ENCODE measurements at places on chromosomes 7 and 10.

DNA sequence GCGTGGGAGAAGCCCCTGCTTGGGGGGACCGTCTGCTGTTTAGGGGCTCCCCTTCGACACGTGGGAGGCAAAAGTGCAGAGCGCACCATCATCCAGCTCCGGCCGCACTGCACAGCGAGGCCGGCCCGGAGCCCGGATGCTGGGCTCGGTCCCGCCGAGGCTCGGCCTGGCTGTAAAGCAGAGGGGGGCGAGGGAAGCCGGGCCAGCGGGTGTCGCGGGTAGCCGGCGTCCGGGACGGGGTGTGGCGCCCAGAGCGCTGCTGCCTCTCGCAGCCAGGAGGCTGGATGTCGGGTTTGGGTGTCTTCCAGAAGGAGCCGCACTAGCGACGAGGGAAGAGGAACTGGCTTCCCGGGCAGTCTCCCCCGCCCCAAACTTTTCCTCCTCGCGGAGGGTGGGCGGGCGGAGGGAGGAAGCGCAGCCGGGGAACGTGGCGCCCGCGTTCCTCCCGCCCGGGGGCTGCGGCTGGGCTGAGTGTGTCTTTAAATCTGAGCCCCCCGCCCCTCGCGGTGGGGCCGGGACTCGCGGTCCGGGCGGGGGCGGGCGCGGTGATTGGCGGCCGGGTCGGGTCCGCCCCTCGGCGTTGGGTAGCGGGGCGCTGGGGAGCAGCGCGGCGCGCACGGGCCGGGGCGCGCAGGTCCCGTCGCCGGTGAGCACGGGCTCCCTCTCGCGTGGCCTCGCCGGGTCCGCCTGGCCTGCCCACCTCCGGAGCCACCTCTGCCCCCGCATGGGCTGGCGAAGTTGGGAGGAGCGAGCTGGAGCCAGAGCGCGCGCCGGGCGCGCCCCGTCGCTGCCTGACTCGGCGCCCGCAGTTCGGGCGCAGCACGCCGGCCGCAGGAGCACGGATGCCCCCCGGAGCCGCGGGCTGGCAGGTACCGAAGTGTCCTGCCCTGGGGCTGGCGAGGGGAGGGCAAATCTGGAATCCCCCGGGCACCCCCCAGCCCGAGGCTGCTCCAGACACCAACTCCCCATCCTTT, at the start of gene PALD1:
PALD1 (plus strand) TSS at position 577 of the 974 bp plus-strand sequence. CDS start 47,185 bp downstream, outside the sequence.
- peak; percentile 26 for DNase-seq

DNA sequence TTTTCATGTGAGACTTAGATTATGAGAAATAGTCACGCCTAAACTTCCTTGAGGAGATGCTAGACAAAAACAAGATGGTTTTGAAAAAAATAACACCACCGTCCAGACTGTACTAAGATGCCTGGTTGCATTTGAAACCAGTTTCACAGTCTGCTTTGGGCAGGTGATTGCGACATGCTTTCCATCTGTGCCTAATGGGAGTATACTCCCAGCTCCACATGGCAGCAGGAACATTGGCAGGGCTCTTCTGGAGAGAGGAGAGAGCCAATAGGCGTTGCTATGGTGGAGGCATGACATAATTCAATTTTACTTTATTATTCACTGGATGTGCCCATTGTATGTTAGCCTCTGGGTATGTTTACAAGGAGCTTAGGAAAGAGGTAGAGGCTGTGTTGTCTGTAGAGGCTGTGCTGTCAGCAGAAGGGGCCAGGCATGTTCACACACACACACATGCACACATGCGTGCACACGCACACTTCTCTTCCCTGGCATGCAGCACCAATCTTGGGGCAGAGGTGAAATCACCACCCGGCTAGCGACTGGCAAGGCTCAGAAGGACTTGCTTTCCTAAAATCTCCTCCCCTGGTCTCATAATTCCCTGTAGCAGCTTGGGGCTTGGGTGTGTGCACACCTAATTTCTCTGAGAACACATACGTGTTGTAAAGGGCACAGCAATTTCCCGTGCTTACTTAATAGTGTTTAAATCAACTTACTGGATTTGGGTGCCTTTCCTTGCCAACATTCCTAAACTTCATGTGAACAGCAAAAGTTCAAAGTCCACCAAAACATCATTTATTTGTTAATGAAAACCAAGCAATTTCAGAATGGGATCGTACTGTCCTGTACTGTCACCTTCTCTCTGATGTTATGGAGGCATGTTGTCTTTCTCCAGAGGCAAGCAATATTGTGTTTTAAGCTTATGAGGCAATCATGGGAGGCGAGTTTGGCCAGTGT, 162.1 kb downstream of the TCF7L2 start:
- DNase-seq: no peak

- no peak for DNase-seq
These were observed 29.8 kb upstream of the VCL start for GRCh38 chr10:73968098-73968521.

DNA sequence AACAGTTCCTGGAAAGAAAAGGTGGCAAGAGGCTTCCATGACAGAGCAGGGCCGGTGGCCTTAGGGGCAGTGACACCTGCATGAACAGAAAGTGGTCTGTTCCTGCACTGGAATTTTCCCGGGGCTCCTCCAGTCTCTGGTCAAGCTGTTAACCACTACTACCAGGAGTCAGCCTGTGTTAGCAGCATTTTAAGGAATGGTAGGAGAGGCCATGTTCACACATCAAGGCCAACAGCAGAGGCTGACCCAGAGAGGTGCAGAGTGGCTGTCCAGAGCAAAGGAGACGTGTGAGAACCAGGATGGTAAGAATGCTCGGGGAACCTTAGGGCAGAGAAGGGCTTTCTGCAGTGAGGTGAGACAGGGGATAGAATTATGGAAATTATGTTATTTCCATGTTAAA, 8.5 kb downstream of the H2BK1 start:
- DNase-seq: no peak

- no peak for DNase-seq
These were observed 779 bp downstream of the C1QL3 start for GRCh38 chr10:16520900-16521299.

DNA sequence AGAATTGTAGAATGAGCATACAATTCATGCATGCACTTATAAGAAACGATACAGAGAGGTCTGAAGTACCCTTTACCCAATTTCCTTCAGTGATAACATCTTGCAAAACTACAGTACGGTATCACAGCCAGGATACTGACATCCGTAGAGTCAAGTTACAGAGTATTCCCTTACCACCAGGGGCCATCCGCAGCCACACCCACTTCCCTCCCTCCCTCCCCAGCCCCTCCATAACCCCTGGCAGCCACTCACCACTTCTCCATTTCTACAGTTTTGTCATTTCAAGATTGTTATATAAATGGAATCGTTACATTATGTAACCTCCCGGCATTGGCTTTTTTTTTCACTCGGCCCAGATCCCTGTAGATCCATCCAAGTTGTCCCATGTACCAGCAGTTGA, 113.6 kb upstream of the RET start:
- no peak for DNase-seq

GRCh38 chr10:104819731-104820130, 178.6 kb downstream of the SORCS3 start:
- no peak for DNase-seq

GRCh38 chr7:144454-144826, 47.9 kb upstream of the FAM20C start:
- no peak for DNase-seq

GRCh38 chr10:89296220-89296648, 5.6 kb upstream of the IFIT2 start:
- no peak for DNase-seq

GRCh38 chr10:47323636-47324296, 1.5 kb downstream of the GDF2 start:
- no peak for DNase-seq

- no peak for DNase-seq
These were observed 134.5 kb downstream of the PPP1R3A start for GRCh38 chr7:113784316-113784715.

- DNase-seq: no peak
These were observed 7.9 kb downstream of the PKD1L1 start for GRCh38 chr7:47940088-47941013.

- DNase-seq: no peak
These were observed 42.3 kb upstream of the STEAP1B start for GRCh38 chr7:22542254-22542653.

GRCh38 chr7:154231732-154232131, 179.5 kb downstream of the DPP6 start:
- DNase-seq: no peak

- DNase-seq: no peak
These were observed 7.4 kb downstream of the PITRM1 start for GRCh38 chr10:3165196-3165595.

DNA sequence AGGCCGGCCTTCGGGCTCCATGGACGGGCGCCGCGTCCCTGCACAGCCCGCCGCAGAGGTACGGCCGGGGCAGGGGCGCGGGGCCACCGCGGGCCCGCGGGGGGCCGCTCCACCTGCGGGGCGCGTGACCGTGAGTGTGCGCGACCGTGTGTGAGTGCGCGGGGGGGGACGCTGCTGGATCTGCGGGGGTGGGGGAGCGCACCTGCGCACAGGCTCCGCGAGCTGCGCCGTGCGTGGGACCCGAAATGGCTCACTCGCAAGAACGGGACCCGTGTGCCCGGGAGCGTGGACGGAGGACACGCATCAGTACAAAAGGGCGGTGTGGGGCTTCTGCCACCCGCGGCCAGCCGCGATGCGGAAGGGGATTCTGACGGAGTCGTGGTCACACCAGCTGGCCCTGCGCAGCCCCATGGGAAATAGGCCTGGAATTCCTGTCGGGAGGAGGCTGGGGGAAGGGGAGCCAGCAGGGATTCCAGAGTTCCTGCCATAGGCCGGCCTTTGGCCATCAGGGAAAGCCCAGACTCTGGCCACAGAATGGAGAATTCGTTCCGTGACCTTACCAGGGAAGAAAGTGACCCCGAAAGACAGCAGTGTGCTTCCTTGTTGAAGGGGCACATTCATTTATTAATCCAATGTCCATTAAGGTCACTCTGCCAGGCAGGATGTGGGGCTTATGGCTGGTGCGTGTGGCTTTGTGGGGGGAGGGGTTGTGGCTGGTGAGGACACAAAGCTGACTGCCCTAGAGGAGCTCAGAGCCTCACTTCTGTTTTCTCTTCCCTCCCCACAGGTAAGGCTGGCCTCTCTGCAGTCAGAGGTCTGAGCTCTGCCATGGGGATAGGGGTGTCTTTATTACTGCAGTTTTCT, 494 bp downstream of the REPIN1 start:
- DNase-seq: no peak

GRCh38 chr7:79221211-79221610, 232.3 kb downstream of the MAGI2 start:
- no peak for DNase-seq

DNA sequence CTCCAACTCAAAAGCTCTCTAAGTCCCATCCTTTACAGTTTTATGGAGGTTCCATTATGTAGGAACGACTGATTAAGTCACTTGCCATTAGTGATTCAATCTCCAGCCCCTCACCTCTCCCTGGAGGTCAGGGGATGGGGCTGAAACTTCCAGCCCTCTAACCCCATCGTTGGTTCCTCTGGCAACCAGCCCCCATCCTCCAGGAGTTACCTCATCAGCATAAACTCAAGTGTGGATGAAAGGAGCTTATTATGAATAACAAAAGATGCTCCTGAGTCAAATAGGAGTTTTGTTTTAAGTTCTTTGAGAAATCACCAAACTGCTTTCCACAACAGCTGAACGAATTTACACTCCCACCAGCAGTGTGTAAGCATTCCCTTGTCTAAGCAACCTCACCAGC, 494.3 kb upstream of the AUTS2 start:
- DNase-seq: no peak

GRCh38 chr7:120582916-120583315, 275.0 kb downstream of the TSPAN12 start:
- DNase-seq: no peak

- no peak for DNase-seq
These were observed 170.9 kb upstream of the CDK1 start for GRCh38 chr10:60607372-60607771.

- no peak for DNase-seq
These were observed 19.2 kb upstream of the SMO start for GRCh38 chr7:129169171-129169671.

- no peak for DNase-seq
These were observed 204.1 kb downstream of the PHF14 start for GRCh38 chr7:11177793-11178192.

DNA sequence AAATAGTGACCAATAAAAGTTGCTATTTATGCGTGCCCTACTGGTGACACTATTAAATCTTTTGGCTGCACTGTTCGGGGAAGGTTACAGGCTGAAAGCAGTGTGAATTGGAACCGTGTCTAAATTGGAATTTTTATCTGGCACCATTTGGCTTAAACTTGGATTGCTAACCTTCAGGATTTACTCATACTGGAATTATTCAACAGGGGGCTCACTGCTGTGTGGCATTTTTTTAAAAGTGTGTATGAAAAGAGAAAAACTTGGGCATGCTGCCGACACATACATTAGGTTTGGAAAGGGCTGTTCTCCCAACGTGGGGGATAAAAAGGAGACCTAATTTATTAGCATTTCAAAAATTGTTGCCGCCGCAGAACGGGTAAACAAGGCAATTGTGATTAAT, 537.9 kb upstream of the MGMT start:
- DNase-seq: no peak

DNA sequence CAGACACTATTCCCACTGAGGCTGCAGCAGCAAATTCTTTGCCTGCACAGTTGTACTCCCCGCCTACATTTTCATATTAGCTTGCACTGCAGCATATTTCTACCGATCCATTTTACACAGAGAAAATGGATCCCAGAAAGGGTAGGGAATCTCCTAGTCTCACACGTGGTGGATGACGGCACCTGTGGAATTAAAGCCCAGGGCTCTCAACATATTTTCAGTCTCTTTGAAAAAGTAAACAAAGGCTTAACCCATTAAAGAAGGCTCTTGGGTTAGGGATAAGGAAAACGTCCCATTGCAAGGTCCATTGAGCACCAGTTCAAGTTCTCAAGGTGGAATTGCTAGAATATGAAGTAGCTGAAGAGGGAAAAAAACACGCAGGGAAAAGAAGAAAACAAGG, 49.4 kb upstream of the FOXI2 start:
- no peak for DNase-seq

GRCh38 chr10:112383325-112383724, 9.4 kb downstream of the ACSL5 start:
- DNase-seq: peak; percentile 3

DNA sequence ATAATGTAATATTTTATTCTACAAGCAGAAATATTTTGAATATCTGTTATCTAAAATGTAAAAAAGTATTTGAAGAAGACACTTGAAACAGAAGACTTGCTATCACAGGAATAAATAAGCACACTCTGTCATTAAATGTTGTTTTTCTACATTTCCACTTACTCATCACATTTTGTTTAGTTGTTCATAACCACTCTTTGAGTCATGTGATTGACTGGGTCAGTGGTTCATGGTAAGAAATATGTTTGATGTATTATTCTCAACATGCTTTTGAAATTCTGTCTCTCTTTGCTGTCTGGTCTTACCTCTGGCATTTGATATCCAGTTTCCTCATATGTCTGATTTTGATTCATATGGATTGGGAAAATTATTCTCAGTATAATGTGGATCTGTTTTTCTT, 171.8 kb downstream of the SUGCT start:
- DNase-seq: no peak

GRCh38 chr7:45066409-45066808, 22.4 kb downstream of the NACAD start:
- no peak for DNase-seq

DNA sequence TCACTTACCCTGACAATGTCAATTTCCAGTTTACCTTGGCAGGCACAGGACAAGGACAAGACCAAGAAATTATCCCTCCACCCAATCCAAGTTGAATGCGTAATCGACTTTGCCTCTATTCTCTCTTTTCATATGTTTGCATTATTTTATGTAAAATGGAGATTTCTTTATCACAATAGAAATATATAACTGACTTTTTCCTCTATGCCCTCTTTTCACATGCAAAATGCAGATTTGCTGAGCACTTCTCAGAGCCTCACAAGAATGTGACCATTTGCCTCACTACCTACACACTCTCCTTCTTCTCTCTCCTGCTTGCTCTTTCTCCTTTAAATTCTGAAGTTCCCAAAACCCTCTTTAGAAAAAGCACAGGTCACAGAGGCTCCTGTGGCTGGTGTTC, 15.1 kb downstream of the CYP3A43 start:
- DNase-seq: no peak

Measured in stimulated activated CD4-positive, alpha-beta T cell treated with anti-CD3 and anti-CD28 coated beads, Interleukin-15, amount 100 ng/mL, for 48 hours (primary cell).